ENCODE measurements at places on chromosomes 7 and 10.
A peak's percentile ranks its signal among the peaks of the same experiment; 100 is the strongest.

DNA sequence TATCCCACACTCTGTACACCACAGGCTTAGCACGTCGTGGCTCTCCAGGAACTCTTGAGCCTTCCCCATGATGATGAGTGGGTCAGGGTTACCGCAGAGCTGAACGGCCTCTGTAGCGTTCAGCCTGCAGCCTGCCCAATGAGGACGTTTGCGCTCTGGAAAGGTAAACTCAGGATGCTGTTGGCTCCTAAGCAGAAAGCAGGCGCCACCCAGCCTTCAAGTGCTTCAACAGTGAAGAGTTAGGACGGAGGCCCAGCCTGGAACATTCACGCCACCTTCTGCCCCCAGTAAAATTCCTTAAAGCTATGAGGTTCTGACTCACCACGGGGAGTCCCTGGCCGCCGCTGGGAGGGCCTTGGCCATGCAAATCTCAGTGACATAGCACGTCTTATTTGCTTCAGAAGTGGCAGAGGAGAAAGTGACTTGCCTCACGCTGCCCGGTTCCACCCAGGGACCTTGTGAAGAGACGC lies 161.5 kb upstream of the SH2B2 start:
- DNase-seq: no peak

DNA sequence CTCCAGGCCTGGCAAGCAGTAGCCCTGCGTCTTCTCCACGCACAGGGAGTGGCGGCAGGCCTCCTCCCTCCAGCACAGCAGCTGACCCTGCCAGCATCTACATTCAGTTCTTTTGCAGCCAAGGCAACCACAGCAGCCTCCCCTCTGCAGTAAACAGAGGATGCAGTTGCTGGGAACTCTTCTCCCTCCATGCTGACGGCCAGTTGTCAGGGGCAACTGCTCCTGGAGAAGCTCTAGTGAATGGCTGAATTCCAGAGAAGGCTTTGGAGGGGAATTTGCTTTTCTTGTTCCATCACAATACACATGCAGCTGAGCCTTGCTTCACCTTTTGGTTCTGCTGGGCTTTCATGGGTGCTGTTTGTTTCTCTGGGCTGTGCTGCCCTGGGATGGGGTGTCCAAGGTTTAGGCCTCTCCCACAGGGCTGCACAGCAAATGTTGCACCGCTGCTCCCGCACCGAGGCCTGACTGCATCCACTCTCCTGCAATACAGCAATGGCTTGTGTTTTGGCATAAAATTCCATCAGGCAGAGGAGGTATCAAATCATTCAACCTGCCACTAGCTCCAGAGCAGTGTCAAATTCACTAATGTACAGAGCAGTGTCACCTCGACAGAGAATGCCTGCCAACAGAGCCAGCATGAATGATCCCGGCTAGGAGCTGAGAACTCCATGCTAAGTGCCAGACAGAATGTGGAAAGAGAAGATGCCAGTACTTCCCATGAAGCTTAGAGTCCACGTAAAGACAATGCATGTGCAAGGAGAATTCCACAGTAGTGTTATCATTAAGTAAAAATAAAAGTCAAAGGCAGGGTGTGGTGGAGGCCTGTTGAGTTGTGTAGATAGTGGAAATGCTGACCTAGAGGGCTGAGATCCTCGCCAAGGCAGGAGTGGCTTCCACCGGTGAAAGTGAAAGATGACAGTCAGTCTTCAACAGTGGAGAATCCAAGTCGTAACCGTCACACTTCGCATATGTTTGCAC lies 399.6 kb downstream of the DPP6 start:
- no peak for DNase-seq

GRCh38 chr10:28020993-28021982 lies 22.4 kb upstream of the ODAD2 start:
- DNase-seq: no peak

- DNase-seq: no peak
Measured at GRCh38 chr10:14757986-14758385, 16.7 kb downstream of the FAM107B start.

GRCh38 chr7:95684037-95684436 lies 87.7 kb upstream of the PDK4 start:
- DNase-seq: no peak

DNA sequence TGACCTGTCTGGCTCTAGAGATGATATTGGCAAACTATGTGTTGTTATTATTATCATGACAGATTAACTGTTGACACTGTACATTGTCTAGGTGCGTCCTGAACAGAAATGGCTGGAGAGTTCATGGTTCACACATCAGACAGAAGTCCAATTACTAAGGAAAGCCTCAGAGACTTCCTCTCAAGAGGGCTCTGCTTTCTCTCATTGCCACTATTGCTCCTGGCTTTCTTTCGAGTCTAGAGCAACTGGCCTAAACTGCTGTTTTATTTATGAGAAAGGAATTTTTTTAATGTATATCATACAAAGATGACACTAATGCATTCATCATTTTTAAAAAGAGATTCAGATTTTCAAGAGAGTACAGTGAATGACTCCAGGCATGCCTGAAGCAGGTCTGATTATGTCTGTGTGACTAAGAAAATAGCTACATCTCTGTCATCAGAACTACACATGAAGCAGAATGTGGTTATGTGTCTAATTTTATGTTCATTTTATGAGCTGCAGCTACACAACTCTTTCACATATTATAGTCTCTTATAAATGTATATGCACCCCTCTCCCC lies 30.4 kb downstream of the NRCAM start:
- DNase-seq: no peak

- DNase-seq: peak; percentile 77
Measured at GRCh38 chr7:50362712-50363282, 58.3 kb downstream of the IKZF1 start.

GRCh38 chr7:51054231-51054630 lies 262.4 kb downstream of the COBL start:
- DNase-seq: no peak

DNA sequence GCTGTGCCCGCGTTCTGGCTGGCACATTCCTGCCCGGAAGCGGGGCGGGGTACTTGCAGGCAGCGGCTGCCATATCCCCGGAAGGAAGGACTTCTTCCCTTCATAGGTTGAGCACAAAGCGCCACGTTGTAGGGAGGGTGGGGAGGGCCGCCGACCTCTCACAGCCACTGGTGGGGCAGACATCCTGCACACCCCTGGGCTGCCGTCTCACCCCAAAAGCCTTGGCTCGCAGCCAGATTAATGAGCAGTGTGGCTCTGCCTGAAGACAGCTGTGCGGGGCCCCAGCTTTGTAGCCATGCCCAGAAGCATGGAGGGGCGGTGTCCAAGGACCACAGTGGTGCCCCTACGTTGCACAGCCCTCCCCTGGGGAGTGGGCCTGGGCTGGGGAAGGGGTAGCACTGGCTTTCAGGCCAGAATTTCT lies 54.3 kb upstream of the DPYSL4 start:
- no peak for DNase-seq

GRCh38 chr7:50696810-50697582 lies 85.7 kb downstream of the GRB10 start:
- DNase-seq: no peak

DNA sequence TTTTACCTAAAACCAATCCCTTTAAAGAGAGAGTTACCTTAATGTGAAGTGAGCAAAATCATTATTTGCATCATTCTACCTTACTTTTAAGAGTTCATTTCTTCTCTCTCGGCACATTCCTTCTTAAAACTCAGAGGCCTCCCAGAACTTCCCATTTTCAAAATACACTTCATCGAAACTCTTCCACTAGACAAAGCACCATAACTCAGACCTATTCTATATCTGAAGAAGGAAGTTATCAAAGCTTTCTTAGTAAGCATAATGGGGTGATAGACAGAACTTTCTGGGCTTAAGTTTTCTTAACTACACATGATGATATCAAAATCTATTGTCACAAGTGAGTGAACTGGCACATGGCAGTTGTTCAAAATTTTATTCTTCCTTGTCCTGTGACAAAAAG lies 24.6 kb upstream of the GNAT3 start:
- no peak for DNase-seq

- peak; percentile 33 for DNase-seq
Measured at GRCh38 chr7:636396-636795, 90.1 kb upstream of the DNAAF5 start.

DNA sequence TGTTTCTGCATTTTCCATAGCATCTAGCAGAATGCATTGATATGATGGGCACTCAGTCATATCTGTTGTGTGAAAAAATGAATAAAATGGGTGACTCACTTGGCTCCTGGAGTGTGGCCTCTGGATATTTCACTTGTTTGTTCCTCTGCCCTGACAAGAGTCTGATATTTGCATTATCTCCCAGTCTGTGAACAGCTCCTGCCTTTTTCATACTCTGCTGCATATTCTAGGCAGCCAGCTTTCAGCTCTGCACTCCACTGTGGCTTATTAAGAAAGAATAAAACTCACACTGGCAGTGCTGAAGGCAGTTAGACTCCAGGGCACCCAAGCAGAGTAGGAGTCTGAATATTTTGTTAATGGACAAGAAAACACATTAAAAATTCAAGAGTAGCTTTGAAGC lies 623.9 kb downstream of the SORCS1 start:
- no peak for DNase-seq

- no peak for DNase-seq
Measured at GRCh38 chr7:142813226-142813625, 41.6 kb upstream of the EPHB6 start.

GRCh38 chr7:77791956-77792355 lies 6.3 kb downstream of the TMEM60 start:
- no peak for DNase-seq

DNA sequence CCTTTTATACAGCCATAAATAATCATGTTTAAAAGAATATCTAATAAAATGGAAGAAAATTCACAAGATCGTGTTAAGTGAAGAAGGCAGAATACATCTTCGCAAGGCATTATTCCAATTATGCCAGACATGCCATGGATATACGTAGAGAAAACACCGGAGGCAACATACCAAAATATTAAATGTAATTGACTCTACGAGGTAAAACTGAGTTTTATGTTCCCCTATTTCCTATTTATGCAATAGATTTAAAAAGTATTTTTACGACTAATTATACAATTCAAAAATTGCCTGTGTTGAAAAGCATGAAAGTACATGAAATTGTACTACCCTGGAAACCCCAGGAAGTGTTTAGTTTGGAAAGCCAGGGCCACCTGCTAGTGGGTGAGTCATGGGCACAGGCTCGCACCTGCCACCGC lies 936 bp upstream of the REPIN1 start:
- DNase-seq: no peak

- DNase-seq: no peak
Measured at GRCh38 chr10:99782447-99783286, at the start of gene ABCC2. Gene ABCC2, plus strand, starts transcription at chr10:99782640. Its CDS starts 205 bp downstream, at chr10:99782845.

DNA sequence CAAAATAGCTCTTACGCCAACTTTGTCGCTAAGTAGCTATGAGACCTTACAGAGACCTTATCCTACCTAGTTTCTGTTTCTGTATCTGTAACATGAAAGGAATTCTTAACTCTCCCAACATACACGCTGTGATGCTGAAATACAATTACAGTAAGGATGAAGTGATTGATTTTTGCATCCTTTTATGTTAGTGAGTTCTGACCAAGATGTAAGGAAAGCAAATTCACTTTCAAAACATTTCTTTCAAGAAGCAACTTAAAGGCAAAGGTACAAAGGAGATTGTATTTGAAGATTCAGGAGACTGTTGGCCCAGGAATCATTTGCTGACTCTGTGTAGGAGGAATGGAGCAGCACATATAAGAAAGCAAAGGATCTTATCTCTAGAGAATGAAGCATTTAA lies 7.1 kb upstream of the ANK3 start:
- DNase-seq: no peak

DNA sequence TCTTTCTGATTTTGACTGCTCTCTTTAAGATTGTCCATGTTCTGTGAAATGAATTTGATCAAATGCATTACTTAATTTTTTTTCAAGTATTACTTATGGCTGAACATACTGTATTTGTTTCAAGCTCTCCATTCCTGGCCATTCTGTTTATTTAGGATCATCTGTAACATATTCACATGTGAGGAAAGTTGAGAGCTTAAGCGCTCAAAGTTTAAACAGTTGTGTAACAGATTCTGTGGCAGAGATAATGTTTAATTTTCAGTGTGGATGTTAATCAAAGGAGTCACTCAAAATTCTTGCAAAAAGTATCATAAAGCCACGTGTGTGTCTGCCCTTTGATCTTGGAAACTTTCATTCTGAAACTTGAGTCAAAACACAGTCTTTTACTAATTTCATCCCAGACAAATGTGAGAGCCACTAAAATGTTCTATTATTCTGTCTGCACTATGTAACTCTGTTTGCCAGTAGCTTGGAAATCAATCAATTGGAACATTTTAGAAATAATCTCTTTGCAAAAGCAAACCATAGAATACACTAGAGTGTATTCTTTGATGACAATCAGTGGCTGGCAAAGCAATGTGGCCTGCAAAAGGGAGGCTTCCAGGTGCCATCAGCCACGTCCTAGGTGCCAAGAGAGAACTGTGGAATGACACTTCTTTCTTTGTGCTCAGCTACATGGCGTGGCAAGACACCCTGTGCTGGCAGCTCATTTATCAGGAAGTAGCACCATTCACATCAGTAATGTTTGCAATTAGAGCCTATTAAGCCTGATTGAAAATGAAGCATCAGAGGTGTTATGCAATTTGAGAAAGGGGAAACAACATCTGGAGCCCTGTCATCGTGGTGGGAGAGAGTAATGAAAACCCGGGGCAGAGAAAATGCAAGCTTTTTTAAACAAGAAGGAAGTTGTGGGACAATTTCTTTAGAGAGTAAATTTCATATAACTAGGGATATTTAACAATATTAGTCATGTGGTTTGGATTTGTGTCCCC lies 40.9 kb downstream of the ARL5B start:
- DNase-seq: no peak

GRCh38 chr7:29563590-29564495 lies at the start of gene PRR15:
Gene PRR15, plus strand, starts transcription at chr7:29563835. Its CDS starts 2,495 bp downstream, at chr7:29566330.
- no peak for DNase-seq

- no peak for DNase-seq
Measured at GRCh38 chr7:36188906-36189305, 35.9 kb downstream of the EEPD1 start.

DNA sequence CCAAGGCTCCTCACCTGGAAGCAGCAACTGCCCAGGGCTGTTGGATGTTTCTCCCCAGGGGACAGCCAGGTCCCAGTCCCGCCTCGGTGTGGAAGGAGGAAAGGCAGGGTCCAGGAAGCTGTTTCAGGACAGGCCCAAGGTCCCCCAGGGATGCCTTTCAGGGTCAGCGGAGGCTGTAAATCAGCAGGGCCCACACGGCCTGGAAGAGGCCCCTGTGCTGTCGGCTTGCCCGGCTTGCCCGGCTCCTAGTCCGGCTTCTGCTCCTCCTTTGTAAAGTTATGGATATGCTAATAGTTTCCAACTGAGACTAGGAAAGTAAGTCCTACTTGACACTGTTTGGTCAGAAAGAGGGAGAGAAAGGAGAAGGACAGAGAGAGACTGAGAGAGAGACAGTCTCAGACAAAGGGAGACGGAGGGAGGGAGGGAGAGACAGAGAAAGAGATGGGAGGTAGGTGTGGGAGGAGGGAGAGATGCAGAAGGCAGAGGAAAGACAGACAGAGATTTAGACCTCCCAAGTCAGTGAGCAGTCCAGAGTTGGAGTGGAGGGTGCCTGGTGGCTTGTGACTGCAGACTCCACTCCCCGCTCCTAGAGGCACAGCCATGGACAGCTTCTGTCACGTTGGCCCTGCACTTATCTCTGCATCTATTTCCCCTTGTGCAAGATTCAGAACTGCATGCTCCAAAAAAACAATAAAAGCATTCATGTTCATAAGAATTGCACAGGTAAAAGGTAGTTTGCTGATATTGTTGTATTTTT lies 10.5 kb downstream of the IKZF1 start:
- DNase-seq: no peak
